ENCODE measurements at places on chromosomes 1 and 21.

DNA sequence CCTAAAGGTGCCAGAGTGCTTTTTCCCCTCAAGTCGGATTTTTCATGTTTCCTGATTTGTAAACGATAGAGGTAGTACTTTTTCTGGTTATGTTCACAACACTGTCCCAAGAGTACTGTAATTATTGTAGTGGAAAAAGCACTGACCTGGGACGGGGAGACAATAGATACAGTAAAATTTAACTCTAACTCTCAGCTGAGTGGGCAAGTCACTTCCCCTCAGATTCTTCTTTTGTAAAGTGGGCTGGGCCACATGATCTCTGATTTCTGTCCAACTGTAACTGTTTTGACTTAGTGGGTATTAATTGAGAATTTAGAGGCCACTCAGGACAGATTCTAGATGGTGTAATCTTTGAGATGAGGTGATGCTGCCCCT lies 19.1 kb downstream of the MARCKSL1 start:
- H3K4me3 ChIP-seq = no peak overlapping the region
- no peak for DNase-seq
- H3K4me1 ChIP-seq = peaks cover 19% of the 10 kb centered on the region
- H3K27me3 ChIP-seq = no peaks in the 10 kb centered on the region
- H3K36me3 ChIP-seq = peaks cover 23% of the 10 kb centered on the region

DNA sequence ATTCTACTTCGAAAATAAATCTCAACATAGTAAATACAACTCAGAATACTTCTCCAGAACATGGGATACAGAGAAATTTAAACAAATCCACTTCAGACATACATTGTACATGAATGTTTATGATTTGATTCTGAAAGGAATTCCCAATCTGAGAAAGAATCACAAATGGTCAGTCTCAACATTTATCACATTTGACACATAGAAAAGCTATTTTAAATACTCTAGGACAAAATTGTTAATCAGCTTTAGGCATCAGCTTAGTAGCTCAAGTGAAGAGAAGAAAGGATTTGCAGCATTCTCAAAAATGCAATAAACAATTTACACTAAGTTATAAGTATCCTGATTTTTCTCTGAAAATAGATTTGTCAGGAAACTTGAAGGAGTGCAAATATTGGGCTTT lies 184.8 kb downstream of the PTPRC start:
- H3K36me3 ChIP-seq = no peaks in the 10 kb centered on the region
- H3K4me1 ChIP-seq = no peaks in the 10 kb centered on the region

GRCh38 chr1:199122532-199123311 lies 483.9 kb downstream of the PTPRC start:
- no peaks in the 10 kb centered on the region for H3K27me3 ChIP-seq
- H3K4me3 ChIP-seq = no peak overlapping the region
- H3K27ac ChIP-seq = no peak overlapping the region
- H3K4me1 ChIP-seq = peaks cover 3% of the 10 kb centered on the region
- H3K36me3 ChIP-seq = no peaks in the 10 kb centered on the region
- DNase-seq = no peak

GRCh38 chr1:220410611-220411010 lies 117.3 kb upstream of the MARK1 start:
- H3K4me1 ChIP-seq = no peaks in the 10 kb centered on the region
- no peak overlapping the region for H3K27ac ChIP-seq
- no peak for DNase-seq
- no peaks in the 10 kb centered on the region for H3K36me3 ChIP-seq
- H3K4me3 ChIP-seq = no peak overlapping the region
- H3K27me3 ChIP-seq = peaks cover 23% of the 10 kb centered on the region

DNA sequence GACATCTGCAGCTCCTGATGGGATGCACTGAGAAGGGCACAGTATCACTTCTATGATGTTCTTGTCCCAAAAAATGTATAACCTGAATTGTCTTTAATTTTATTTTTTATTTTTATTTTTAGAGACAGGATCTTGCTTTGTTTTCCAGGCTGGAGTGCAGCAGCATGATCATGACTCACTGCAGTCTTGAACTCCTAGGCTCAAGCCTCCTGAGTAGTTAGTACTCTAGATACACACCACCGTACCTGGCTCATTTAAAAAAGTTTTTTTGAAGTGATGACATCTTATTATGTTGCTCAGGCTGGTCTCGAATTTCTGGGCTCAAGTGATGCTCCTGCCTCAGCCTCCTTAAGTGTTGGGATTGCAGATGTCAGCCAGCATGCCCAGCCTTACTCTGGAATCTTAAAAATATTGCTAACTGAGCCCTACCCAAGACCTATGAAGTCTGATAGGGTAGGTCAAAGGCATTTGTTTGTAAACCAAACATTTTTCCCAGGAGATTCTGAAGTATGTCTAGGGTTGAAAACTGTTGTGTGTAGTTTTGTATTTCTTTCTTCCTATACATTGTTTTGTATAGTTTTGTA lies 68.9 kb downstream of the ATF6 start:
- peaks cover 6% of the 10 kb centered on the region for H3K4me1 ChIP-seq
- no peak overlapping the region for H3K4me3 ChIP-seq
- H3K27ac ChIP-seq = no peak overlapping the region
- no peak for DNase-seq
- H3K36me3 ChIP-seq = peaks cover 2% of the 10 kb centered on the region

GRCh38 chr1:30928171-30928570 lies 19.6 kb upstream of the SDC3 start:
- H3K4me1 ChIP-seq = peaks cover 7% of the 10 kb centered on the region
- no peaks in the 10 kb centered on the region for H3K27me3 ChIP-seq
- DNase-seq = no peak
- peaks cover 25% of the 10 kb centered on the region for H3K36me3 ChIP-seq

- H3K36me3 ChIP-seq = no peaks in the 10 kb centered on the region
- no peak overlapping the region for H3K4me3 ChIP-seq
- H3K4me1 ChIP-seq = peaks cover 4% of the 10 kb centered on the region
- no peaks in the 10 kb centered on the region for H3K27me3 ChIP-seq
- no peak overlapping the region for H3K27ac ChIP-seq
Measured at GRCh38 chr1:192739476-192740184, 69.2 kb upstream of the RGS2 start.

DNA sequence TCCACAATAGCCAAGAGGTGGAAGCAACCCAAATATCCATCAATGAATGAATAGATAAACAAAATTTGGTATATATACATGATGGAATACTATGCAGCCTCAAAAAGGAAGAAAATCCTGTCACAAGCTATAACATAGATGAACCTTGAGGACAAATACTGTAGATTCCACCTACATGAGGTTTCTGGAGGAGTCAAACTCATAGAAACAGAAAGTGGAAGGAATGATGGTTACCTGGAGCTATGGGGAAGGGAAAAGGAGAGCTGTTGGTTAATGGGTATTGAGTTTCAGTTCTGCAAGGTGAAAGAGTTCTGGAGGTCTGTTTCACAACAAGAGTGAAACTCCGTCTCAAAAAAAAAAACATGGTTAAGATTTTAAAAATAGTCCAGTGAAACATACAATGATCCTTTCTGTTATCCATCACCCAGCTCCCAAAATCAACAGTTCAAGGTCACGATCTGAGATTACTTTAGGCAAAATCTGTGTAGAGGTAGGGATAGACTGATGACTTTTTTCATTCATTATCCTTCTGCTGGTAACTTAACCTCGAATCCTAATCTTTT lies 80.8 kb upstream of the HNRNPU start:
- H3K4me3 ChIP-seq = no peak overlapping the region
- no peak overlapping the region for H3K27ac ChIP-seq
- DNase-seq = no peak
- H3K36me3 ChIP-seq = no peaks in the 10 kb centered on the region

GRCh38 chr1:30777060-30777903 lies 19.7 kb upstream of the LAPTM5 start:
- DNase-seq = no peak
- H3K27ac ChIP-seq = no peak overlapping the region
- H3K4me1 ChIP-seq = peaks cover 9% of the 10 kb centered on the region
- H3K36me3 ChIP-seq = peaks cover 15% of the 10 kb centered on the region
- H3K27me3 ChIP-seq = no peaks in the 10 kb centered on the region

DNA sequence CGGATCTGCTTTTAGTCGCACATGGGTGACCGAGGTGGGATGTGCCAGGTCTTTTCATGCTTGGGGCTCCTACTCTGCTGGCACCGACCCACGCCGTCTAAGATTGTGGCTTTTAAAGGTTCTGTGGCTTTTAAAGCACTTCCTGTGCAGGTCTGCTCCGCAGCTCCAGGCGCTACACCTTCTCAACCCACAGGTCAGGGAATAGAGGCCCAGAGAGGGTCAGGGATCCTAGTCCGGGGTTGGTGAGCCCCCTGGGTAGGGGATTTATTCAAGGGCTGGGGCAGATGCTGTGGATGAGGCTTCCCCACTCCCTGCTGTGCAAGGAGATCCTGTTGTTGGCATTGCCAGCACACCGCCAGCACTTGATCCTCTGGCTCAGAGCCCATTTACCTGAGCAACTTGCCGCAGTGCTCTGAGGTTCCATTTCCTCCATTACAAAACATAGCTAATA lies 212.8 kb upstream of the RAB4A start:
- peak overlapping the region; percentile 59 for H3K27ac ChIP-seq
- no peaks in the 10 kb centered on the region for H3K27me3 ChIP-seq
- no peaks in the 10 kb centered on the region for H3K36me3 ChIP-seq
- peaks cover 35% of the 10 kb centered on the region for H3K4me1 ChIP-seq
- DNase-seq = peak; percentile 32

DNA sequence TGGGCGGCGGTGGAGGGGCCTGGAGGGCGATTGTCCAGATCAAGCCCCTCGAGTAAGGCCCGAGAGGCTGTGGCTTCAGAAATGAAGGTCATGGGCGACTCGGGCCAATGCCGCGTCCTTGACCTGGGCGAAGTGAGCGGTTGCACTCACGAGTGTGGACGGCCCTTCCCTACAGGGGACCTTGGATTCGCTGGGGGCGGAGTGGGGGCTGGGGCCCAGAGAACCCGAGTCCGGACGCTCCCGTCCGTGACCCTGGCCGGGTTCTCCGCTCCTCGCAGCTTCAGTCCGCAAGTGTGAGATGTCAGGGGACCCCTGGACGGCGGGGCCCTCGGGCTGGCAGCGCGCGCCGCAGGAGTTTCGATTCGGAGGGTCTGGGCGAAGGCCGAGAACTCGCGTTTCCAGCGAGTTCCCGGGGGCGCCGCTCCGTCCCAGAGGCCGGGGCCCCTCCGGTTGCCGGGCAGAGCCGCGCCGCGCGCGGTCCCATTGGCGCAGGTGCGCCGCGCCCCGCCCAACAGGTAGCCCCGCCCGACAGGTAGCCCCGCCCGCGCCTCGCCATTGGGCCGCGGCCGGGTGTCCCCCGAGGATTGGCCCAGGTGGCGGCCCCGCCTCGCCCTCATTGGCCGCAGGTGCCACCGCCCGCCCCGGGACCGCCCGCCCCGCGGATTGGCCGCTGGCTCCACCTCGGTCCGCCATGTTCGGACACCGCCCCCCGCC lies at the start of gene PRKCZ:
PRKCZ (plus strand) TSS at position 694 of the 714 bp plus-strand sequence. CDS start 220 bp downstream, outside the sequence.
- H3K27me3 ChIP-seq = no peaks in the 10 kb centered on the region
- peaks cover 33% of the 10 kb centered on the region for H3K4me1 ChIP-seq
- peak; percentile 91 for DNase-seq
- H3K36me3 ChIP-seq = peaks cover 7% of the 10 kb centered on the region

DNA sequence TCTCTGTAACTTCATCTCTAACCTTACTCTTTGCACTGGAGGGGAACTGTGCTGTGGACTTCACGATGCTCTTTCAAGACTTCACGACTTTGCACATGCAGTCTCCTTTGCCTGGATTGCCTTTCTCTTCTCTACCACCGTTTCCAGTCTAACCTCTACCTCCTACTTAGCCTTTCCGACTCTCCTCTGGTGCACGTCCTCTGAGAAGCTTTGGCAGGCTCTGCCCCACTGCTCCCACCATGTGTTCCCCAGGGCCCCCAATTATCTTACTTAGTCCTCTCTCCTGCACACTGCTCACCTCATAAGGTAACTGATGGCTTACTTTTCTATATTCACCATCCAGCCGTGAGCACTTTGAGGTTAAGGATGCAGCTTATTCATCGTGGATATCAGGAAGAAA lies 101.7 kb upstream of the GJB5 start:
- H3K4me1 ChIP-seq = no peaks in the 10 kb centered on the region
- no peak overlapping the region for H3K27ac ChIP-seq
- H3K4me3 ChIP-seq = no peak overlapping the region
- H3K36me3 ChIP-seq = no peaks in the 10 kb centered on the region
- no peak for DNase-seq

DNA sequence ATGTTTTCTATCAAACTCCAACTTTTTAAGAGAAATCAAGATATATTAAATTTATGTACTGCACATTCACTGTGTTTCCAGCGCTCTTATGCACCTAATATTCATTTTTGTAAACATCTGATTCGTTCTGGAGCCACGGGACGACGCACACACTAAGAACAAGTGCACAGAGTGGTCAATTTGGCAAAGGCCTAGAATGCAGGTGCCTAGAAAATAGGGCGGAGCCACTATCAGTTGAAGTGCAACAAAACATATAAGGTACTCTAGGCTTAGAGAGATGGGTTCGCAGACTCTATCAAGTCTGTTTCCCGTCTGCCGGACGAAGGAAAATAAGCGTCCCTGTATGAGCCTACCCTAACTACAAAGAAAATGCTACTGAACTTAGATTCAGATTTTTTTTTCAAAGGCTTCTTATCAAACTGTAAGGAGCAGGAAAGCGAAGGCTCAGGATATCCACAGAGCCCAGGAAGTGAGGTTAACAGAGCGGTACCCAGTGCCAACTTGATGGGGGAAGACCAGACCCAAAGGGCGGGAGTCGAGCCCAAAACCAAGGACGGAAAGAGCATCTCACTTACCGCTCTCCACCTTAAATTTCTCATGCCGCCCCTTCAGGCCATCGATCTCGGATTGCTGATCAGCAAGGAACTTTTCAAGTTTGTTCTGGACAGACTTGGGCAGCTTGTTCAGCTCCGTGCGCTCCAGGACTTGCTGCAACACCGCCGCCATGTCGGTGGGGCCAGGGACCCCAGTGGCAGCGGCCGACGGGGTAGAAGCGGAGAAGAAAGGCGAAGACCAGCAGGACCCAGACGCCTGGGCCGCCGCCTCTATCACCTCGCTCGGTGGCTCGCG lies 526 bp downstream of the TPR start:
- peaks cover 32% of the 10 kb centered on the region for H3K4me1 ChIP-seq
- H3K27ac ChIP-seq = peak overlapping the region; percentile 98
- peaks cover 61% of the 10 kb centered on the region for H3K36me3 ChIP-seq

GRCh38 chr1:179129702-179130473 lies 48.0 kb downstream of the TOR3A start:
- peak overlapping the region; percentile 87 for H3K27ac ChIP-seq
- H3K36me3 ChIP-seq = peaks cover 5% of the 10 kb centered on the region
- peaks cover 9% of the 10 kb centered on the region for H3K4me1 ChIP-seq
- H3K4me3 ChIP-seq = peak overlapping the region; percentile 70
- H3K27me3 ChIP-seq = no peaks in the 10 kb centered on the region

DNA sequence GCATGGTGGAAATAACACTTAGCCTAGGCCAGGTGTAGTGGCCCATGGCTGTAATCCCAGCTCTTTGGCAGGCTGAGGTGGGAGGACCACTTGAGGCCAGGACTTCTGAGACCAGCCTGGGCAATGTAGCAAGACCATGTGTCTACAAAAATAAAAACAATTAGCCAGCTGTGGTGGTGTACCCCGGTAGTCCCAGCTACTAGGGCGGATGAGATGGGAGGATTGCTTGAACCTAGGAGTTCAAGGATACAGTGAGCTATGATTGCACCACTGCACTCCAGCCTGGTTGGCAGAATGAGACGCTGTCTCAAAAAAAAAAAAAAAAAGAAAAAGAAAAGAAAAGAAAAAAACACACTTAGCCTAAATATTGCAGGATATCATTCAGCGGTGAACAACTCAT lies 20.9 kb downstream of the AK4 start:
- no peak overlapping the region for H3K27ac ChIP-seq
- H3K36me3 ChIP-seq = no peaks in the 10 kb centered on the region
- DNase-seq = no peak
- H3K4me3 ChIP-seq = no peak overlapping the region
- no peaks in the 10 kb centered on the region for H3K4me1 ChIP-seq

Data from effector memory CD8-positive, alpha-beta T cell (primary cell).